ENCODE measurements at places on chromosomes 6 and 20.
A peak's percentile ranks its signal among the peaks of the same experiment; 100 is the strongest.

DNA sequence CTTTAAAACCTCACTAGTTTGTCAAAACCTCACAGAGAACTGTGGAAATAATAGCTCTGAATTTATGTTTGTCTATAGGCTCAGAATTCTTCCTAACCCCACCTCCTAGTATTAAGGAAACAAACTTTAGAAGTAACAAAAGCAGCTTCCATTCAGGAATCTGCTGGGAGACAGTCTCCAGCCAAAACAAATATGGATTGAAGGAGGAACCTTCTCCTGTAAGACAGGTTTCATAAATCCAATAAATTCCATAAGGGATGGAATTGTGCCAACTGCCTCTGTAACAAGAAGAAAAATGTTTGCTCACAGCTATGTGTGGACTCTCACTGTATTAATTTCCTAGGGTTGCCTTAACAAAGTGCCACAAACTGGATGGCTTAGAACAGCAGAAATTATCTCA, 7.5 kb downstream of the SYCP2 start:
- DNase-seq: no peak

GRCh38 chr6:167766986-167767714, 59.6 kb upstream of the AFDN start:
- no peak for DNase-seq

- no peak for DNase-seq
Measured at GRCh38 chr6:16765235-16765634, 4.0 kb upstream of the ATXN1 start.

DNA sequence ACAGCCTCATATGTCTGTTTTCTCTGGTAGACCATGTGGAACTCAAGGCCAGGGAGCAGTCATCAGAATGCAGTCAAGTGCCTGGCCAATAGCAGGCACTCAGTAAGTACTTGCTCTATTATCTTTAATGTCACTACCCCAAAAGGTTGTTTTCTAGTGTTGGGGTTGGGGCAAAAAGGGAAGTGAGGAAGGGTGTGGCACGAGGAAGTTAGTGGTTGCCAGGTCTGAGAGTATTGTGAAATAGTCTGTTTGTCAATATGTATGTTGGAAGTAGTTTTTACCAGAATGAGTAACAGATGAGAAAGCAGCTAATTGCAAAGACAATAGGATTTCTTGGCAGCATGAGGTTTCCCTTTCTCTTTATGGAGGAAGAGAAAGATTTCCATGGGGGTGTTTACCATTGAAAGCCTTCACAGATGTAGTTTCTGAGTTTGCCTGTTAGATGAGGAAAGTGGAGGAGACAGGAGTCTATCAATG, 59.5 kb upstream of the ARMH2 start:
- peak; percentile 58 for DNase-seq

GRCh38 chr6:94026575-94026974, 607.2 kb upstream of the EPHA7 start:
- DNase-seq: no peak

GRCh38 chr6:48184648-48185047, 73.7 kb upstream of the PTCHD4 start:
- DNase-seq: no peak

DNA sequence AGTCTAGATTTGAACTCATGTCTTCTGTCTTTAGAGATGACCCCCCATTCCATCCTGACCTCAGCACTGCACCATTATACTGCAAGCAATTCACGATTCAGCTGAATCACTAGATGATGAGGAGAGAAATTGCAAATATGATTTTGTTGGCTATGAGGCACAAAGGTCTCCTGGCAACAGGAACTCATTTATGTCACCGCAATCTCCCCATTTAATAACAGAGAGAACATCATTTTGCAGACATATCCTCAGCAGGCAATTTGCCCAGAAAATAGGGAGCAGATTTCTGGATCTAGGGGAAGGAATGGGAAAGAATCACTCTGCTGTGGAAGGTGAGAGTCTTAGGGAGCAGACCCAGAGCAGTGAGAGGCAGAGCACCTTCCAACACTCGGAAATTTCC, 303.0 kb downstream of the PAX1 start:
- DNase-seq: no peak

DNA sequence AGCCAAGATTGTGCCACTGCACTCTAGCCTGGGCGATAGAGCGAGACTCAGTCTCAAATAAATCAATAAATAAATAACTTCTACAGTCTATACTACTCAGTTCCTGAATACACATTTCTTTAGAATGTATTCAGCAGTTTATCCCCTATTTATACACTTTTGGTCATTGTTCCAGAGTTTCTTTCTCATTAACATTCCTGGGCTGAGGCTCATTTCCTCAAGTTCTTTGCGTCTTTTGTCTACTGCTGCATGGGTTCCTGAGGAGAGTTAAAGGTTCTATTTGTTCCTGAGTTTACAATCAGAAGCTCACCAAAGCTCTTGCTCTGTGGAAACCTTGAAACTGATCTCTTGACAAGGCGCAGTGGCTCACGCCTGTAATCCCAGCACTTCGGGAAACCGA, 37.7 kb upstream of the SASH1 start:
- no peak for DNase-seq

DNA sequence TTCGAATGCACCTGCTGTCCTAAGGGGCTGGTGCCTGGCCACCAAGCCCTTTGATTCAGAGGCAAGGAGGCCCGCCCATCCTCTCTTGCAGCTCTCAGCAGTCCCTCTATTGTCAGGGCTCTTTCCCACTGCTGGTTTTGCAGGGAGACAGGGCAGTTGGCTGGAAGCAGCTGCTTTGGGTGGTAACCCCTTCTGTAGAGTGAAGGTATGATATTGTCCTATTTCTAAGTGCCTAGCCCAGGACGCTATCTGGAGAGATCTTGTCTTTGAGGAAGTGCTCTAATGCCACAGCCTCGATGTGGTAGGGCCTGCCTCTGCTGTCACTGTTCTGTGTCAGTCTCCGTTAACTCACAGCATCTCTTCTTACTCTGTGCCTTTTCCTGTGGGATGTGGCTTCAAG, 5.6 kb downstream of the PLCG1 start:
- DNase-seq: peak; percentile 49

DNA sequence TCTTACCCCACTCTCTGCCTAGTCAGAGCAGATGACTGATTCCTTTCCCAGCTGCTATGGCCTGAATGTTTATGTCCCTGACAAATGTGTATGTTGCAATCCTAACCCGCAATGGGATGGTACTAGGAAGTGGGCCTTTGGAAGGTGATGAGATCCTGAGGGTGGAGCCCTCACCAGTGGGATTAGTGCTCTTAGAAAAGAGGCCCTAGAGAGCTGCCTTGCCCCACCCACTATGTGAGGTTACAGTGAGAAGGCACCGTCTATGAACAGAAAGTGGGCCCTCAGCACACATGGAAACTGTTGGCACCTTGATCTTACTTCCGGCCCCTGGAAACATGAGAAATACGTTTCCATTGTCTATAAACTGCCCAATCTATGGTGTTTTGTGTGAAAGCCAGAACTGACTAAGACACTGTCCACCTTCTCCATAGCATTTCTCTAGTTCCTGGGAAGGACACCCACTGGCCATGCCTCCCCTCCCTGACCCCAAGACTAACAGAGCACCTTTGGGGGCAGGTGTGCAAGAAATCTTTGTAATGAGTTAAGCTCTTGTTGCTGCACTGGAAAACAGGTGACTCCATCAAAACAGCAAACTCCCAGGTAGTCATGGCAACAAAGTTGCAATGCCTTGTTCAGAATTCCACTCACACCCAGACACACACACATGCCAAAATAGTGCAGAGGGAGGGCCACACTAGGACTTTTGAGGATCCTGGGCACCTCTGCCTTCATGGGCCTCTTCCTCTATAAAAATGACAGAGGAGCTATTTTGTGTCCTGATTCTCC, 16.2 kb downstream of the GABRR2 start:
- peak; percentile 79 for DNase-seq

- DNase-seq: no peak
Measured at GRCh38 chr6:33017694-33018353, 8.4 kb upstream of the HLA-DOA start.

DNA sequence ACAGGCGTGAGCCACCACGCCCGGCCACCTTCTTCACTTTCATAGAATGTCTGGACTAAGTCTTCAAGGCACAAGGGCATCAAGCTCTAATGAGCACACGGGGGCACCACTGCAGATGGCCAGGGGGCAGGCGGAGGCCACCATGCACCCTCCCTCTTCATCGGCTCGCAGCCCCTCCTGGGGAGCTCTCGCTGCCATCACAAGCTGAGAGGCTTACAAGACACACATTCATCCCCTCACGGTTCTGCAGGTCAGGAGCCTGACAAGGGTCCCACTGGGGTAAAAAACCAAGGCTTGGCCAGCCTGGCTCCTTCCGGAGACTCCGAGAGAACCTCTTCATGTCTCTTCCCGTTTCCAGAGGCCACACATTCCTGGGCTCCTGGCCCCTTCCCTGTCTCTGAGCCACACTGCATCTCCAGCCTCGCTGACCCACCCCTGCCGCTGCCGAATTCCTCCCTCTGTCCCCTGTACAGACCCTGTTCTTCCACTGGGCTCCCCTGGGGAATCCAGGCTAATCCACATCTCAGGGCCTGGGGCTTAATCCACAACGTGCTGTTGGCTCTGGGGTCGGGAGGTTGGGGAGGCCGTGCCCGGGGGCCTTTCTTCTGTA, 19.8 kb downstream of the DLL1 start:
- DNase-seq: no peak

- DNase-seq: no peak
Measured at GRCh38 chr6:23154159-23154558, 584.8 kb downstream of the HDGFL1 start.
